Pons (tissue), 1 donor: ENCODE measurements at places on chromosomes 2 and 18.
A peak's percentile ranks its signal among the peaks of the same experiment; 100 is the strongest.

- DNase-seq: no peak
Observed at GRCh38 chr2:106642679-106643078, 155.5 kb downstream of the CD8B2 start.

- DNase-seq: no peak
Observed at GRCh38 chr2:119475225-119475856, 43.7 kb downstream of the TMEM37 start.

- peak; percentile 86 for DNase-seq
Observed at GRCh38 chr18:5415031-5415430, 119.5 kb upstream of the ZBTB14 start.

DNA sequence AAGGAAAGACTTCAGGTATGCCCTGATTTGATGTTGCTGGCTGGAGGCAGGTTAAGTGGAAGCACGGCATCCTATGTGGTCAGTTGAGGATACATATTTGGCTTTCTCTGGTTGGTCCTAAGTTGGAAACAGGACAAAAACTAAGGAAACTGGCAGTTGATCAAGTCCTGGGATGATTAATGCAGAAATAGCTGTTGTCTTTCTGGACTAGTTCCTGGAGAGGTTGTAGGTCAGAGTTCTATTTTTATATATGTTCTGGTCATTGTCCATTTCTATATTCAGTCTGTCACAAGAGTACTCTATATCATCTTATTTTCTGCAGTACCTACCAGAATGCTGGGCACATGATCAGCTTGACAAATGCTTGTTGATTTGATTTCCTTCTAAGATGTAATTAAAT lies 4.0 kb upstream of the SLC35F5 start:
- DNase-seq: no peak

DNA sequence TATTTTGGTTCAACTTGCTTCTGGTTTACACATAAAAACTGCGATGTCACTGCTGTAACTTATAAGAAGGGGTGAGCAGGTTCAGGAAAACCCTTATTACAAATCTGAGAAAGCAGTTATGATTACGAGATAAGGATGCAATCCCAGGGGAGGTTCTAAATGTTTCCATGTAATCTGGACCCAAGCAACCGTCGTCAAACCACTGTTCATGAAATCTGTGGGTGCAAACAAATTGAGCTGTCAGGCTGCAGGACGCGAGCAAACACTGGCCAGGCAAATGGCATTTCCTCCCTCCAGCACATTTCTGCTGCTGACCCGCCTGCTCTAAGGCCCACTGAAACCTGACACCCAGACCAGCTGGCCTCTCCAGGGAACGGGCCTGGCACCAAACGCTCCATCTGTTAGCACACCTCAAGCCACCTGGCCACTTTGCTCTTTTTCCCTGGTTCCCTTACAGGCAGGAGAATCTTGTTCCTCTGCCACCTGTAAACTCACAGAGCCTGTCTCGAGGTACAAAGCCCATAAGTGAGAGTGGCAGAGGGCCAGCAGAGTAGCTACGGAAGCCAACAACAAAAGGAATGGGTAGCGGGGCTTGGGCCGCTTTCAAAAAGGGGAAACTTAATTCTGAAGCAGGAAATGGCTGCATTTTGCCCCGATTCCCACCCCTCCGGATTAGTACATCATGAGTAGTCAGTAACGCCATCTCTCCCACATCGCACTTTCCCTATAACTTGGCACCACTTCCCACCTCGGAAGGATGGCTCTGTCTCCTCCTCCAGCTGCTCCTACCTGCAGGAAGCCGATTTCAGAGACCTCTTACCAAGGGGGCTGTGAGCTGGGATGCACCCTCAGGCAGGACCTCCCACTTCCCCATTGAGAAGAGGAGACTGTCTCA lies 26.5 kb downstream of the CRACDL start:
- DNase-seq: no peak

GRCh38 chr2:108212671-108213070 lies 27.1 kb upstream of the SULT1C3 start:
- DNase-seq: no peak

DNA sequence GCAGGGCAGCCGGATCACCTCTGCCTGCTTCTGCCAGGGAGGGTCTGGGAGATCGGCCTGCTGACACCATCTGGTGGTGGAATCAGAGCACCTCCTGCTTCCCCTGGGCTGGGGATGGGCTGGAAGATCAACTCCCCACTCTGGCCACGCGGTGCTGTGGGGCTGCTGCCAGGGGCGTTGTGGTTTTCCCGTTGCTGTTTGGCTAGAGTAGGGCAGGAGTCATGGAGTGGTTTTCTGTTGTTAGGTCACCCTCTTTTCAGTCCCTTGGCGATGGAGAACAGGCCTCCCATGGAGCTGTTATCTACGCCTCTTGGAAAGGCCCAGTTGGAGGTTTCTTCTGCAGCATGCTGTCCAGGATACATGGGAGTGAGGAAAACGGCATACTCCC lies 15.2 kb downstream of the BCL2L11 start:
- no peak for DNase-seq

- no peak for DNase-seq
Observed at GRCh38 chr2:42830922-42831574, 38.7 kb upstream of the HAAO start.

DNA sequence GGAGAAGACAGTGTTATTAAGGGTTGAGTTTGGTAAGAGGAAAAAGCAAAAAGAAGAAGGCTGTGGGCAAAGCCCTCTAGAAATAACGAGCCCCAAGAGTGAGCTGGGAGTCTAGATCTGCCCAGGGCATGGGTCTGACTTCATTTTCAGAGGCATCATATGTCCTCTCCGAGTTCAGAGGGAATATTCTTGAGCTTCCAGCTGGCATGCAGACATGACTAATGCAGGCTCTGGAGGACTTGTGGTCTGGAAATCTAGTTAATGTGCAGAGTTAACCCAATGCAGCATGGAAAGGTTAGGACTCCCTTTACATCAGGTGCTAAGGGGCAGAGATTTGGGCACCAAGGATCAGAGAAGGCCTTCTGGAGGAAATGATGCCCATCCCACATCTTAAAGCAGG lies 7.3 kb downstream of the ACMSD start:
- no peak for DNase-seq

DNA sequence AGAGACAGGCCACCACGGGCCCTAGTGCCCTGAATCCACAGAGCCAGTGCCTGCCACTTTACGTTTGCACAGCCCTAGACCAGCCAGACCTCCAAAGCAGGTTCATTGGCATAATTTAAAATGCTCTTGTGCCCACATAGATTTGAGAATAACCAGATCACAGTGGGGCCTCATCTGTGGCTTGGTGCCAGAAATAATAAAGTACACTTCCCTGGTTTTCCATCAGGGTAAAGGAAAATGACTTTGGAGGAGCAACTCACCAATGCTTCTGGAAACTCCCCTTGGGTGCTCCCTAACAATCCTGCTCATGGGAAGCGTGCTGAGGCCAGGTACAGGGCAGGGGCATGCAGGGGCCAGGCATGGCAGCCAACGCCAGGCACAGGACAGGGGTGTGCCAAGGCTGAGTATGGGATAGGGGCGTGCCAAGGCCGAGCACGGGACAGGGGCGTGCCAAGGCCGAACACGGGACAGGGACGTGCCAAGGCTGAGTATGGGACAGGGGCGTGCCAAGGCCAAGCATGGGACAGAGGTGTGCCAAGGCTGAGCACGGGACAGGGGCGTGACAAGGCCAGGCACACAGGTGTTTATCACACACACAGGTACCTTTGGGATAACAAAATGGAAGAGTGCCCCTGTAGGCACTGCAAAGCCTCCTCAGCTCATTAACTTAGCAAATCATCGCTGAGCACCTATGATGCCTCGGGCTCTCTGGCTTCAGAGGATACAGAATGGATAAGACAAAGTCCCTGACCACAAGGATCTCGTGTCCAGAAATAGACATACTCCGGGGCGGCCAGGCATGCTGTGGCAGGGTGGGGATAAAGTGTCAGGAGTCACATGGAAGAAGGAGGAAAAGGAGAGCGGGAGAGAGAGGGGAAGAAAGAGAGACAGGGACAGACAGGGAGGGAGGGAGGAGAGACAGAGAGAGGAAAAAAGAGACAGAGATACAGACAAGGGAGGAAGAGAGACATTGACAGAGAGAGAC lies 334.7 kb downstream of the EIPR1 start:
- DNase-seq: no peak

GRCh38 chr2:207869784-207870778 lies 100.4 kb upstream of the FZD5 start:
- DNase-seq: no peak

DNA sequence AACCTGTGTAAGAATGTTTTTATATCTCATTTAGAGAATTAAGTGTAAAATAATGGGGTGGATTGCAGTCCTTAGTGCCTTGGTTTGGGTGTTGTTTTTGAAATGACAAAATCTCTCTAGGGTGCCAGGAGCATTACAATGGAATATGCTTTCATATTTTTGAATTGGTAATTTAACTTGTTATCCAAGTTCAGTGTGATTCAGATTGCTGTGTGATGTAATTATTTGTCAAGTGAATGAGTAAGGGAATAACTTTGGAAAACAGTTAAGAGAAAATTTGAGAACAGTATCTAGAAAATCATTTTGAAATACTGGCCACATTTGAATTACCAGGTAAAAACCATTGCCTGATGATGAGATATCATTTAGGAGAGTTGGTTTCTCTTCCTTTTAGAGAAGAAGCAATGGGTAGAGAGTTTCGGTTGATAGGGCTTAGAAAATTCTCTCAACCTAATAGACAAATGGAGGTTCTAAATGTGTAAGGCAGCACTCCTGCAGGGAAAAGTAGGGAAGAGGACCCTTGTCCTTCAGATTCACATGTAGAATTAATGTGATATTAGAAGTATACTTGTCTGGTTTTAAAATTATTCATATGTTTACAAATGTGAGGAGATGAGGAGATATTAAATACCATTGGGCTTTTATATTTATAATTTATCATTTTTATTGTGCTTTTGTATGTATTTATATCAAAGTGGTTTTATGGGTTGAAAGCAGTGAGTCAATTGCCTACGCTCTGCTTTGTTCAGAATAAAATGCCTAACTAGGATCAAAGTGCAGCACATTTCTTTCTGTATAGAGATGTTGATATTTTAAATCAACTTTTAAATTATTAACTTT lies 124.8 kb downstream of the PHLPP1 start:
- DNase-seq: no peak

GRCh38 chr18:54899500-54899899 lies 59.8 kb downstream of the CCDC68 start:
- no peak for DNase-seq

- no peak for DNase-seq
Observed at GRCh38 chr2:39494784-39495251, 57.7 kb upstream of the MAP4K3 start.

DNA sequence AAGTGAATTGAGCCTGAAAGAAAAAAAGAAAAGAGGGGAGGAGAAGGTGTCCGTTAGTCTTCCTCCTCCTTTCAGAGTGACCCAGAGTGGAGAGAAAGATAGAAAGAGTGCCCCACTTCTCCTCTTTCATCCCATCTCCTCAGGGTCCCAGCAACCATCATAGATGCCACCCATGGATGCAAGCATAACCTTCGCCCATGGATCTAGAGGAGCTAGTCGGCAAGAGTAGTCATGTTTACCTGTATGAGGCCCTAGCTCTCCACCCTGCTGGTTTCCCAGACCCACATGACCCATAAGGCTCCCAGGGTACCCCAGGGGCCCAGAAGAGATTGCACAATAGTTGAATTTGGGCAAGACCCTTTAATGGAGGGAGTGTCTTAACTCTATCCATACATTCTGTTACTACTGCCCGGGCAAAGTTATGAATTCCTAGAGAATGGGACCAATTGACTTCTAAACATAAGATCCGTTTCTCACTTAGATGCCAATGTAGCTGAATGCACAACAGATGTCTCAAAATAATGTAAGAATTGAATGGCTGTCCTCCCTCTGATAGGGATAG lies 56.1 kb upstream of the CDCA7 start:
- no peak for DNase-seq

GRCh38 chr2:126657148-126657635 lies 1.2 kb downstream of the GYPC start:
- peak; percentile 43 for DNase-seq

DNA sequence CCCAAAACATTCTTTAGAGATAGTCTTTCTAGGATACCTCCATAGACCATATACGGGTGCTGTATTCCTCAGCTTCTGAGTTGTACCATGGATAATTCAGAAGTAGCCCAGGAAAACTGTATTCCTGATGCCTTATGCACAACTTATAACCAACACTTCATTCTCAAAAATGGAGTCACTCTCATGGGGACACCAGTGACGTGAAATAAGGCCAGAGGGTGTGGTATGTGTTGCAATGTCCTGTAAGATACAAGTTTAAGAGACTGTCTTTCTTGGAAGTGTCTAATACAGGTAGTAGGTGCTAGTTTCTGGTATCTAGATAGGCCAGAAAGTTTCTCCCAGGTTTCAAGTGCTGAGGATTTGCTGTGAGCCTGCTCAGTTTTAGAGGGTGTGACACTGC lies 36.1 kb downstream of the COX7A2L start:
- no peak for DNase-seq

DNA sequence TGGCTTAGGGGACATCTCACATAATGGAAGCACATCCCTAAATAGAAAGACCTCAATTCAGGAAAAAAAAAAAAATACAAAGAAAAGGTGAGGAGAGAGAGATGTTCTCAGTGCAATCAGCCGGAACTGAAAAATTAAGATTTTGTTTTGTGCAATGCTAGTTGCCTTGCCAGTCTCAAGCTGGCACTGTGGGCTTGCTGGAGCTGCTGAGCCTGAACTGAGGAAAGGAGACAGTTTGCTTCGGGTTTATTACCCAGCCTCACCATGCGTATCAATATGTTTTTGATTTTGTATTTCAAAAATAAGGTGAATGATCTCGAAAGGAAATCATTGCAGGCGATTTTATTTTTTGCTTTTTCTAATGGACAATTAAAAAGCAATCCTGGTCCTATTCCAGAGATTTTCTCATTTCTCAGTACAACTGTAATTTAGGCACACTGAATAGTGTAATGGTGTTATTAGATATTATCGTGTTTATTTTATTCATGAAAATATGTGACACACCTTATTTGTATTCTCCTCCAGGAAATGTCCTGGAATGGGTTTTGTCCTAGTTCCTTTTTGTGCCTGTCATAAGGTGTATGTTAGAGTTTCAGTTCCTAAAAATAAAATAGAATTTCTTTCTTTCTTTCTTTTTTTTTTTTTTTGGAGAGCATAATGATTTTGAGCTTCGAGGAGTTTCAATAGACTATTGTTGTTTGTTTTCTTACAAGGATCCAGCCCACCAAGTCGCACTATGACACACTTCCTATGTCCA lies 72.8 kb upstream of the ZEB2 start:
- no peak for DNase-seq

GRCh38 chr2:205138735-205139134 lies 543.6 kb upstream of the NRP2 start:
- DNase-seq: no peak

- no peak for DNase-seq
Observed at GRCh38 chr2:71101656-71102055, 28.4 kb downstream of the MCEE start.

DNA sequence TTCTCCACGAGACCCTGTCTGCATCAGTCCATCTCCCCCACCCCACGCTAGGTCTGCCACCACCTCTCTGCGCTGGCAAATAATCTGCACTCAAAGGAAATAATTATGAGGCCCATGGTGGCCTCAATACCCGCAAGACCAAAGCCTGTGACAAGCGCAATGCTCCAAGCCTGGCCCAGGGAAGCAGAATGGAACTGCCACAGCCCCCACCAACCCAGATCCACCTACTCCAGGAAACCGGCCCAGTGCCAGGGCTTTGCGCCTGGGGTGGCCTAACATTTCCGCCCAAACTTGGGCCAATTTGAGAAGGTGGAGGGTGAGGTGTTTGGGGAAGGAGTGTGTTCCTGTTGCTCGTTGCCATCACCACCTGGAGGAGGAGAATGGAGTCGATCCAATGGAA lies 26.0 kb upstream of the ATOH8 start:
- DNase-seq: no peak
